ENCODE measurements at places on chromosomes 3 and 15. TPM values are rescaled to one million over a fixed set of nuclear protein-coding genes. Genes with fewer than 3 reads are reported as not detected.

Gene CLSTN2
- total RNA-seq, result 1.3 TPM

Gene SLC28A1
- under 0.01 TPM for total RNA-seq

Gene ZDHHC23
- total RNA-seq, result 3.5 TPM

Gene PLSCR2
- not detected for total RNA-seq

Gene DAZL
- total RNA-seq, result not detected

Gene MAGEL2
- total RNA-seq, result under 0.01 TPM

Gene UPK1B
- 0.19 TPM for total RNA-seq

Gene SERINC4
- total RNA-seq, result not detected

Gene ZPLD1
- total RNA-seq, result 0.19 TPM

Gene PPP1R14D
- not detected for total RNA-seq

Gene USP8
- total RNA-seq, result 46.8 TPM

Gene DOCK3
- total RNA-seq, result 0.28 TPM

Gene PGBD4
- total RNA-seq, result 1.9 TPM

Gene C3orf22
- not detected for total RNA-seq

Gene AADAC
- 7.0 TPM for total RNA-seq

Gene CHRNA3
- total RNA-seq, result 0.28 TPM

Gene LRRC34
- total RNA-seq, result 2.9 TPM

Gene WDR93
- total RNA-seq, result under 0.01 TPM

Gene AQR
- 19.7 TPM for total RNA-seq

Gene BOC
- total RNA-seq, result 1.3 TPM

Gene WDR48
- total RNA-seq, result 33.5 TPM

Gene REC114
- total RNA-seq, result not detected

Gene MORF4L1
- total RNA-seq, result 559 TPM

Gene SENP8
- total RNA-seq, result 2.0 TPM

Gene GPR149
- total RNA-seq, result not detected

Gene IL5RA
- total RNA-seq, result not detected

Gene RASSF1
- 49.3 TPM for total RNA-seq

Gene RAB5A
- total RNA-seq, result 62.0 TPM

Gene ZSCAN29
- 15.5 TPM for total RNA-seq

Gene BTD
- total RNA-seq, result 21.9 TPM

Gene CAMP
- not detected for total RNA-seq

Gene CHL1
- total RNA-seq, result not detected

Gene SLC4A7
- total RNA-seq, result 245 TPM

Gene C15orf62
- not detected for total RNA-seq

Gene SNRPN
- total RNA-seq, result 186 TPM

Gene GOLGA6D
- total RNA-seq, result not detected

Gene ALDH1A2
- 4.5 TPM for total RNA-seq

Gene ZNF774
- 3.1 TPM for total RNA-seq

Gene ITIH1
- 0.56 TPM for total RNA-seq

Gene ATP2C1
- 196 TPM for total RNA-seq

Gene CADM2
- total RNA-seq, result 0.85 TPM

Gene PDZRN3
- 32.7 TPM for total RNA-seq

Gene ROBO2
- under 0.01 TPM for total RNA-seq

Gene ZNF660
- total RNA-seq, result 3.1 TPM

Gene RLBP1
- total RNA-seq, result not detected

Gene FBXW12
- 0.28 TPM for total RNA-seq

Gene CD96
- total RNA-seq, result under 0.01 TPM

Gene UMPS
- 35.0 TPM for total RNA-seq

Gene TLR9
- not detected for total RNA-seq

Gene CYP8B1
- not detected for total RNA-seq
